ENCODE measurements at places on chromosomes 11 and 22. TPM values are rescaled to one million over a fixed set of nuclear protein-coding genes. Genes with fewer than 3 reads are reported as not detected.

GRCh38 chr22:41175546-41175945, 29.6 kb upstream of the L3MBTL2 start:
- no peaks in the 10 kb centered on the region for H3K27me3 ChIP-seq
- peaks cover 15% of the 10 kb centered on the region for H3K4me1 ChIP-seq
- H3K4me3 ChIP-seq, result no peak overlapping the region
- DNase-seq, result no peak
- H3K36me3 ChIP-seq, result peaks cover 9% of the 10 kb centered on the region

DNA sequence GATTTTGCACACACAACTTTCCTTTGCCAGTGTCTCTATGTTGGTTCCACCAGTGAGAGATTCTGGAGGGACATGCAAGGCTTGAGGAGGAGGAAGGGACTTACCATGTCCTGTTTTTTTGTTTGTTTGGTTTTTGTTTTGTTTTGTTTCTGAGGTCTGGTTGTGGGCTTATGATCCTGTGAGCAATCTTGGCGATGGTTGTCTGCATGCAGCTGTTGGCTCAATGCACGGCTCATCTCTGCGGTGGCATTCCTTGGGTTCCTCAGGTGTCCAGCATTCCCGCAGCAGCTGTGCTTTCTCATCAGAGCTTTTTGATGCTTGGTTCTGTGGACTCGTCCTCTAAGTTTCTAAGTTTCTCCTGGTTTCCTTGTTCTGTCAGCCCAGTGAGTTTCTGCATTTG, 4.8 kb upstream of the NNMT start:
- H3K27me3 ChIP-seq, result no peaks in the 10 kb centered on the region
- H3K36me3 ChIP-seq, result no peaks in the 10 kb centered on the region
- peak overlapping the region; percentile 34 for H3K4me3 ChIP-seq
- peaks cover 50% of the 10 kb centered on the region for H3K4me1 ChIP-seq
- DNase-seq, result no peak

- no peak for DNase-seq
- H3K27me3 ChIP-seq, result no peaks in the 10 kb centered on the region
- H3K36me3 ChIP-seq, result no peaks in the 10 kb centered on the region
- peaks cover 55% of the 10 kb centered on the region for H3K4me1 ChIP-seq
- H3K4me3 ChIP-seq, result no peak overlapping the region
Observed at GRCh38 chr11:34446386-34446785, 7.7 kb downstream of the CAT start.

DNA sequence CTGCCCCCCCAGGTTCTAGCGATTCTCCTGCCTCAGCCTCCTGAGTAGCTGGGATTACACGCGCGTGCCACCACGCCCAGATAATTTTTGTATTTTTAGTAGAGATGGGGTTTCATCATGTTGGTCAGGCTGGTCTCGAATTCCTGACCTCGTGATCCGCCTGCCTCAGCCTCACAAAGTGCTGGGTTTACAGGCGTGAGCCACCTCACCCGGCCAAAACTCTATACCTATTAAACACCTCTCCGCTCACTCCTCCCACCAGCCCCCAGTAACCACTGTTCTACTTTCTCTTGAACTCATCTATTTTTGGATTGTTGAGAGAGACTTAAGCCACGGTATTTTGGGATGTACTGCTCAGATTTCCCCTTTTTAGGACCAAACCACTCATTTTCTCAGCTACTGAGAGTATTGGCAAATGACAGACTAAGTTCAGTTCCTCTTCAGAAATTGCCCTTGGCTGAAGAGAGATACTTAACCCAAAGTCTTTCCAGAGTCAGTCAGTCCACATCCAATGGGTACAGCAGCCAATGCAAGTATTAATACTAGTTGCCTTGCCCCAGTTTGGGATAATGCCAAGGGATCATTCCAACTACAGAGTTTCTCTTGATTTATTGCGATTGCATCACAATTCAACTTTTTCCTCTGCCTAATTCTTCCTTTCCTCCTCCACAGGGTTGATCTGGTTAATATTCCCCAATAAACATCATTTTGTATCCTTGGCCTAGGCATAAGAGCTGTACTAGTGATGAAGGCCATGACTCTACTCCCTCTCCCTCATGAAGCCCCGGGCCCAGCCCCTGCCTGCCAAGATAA, 36.8 kb upstream of the CSTF3 start:
- no peaks in the 10 kb centered on the region for H3K4me1 ChIP-seq
- no peak overlapping the region for H3K4me3 ChIP-seq
- no peaks in the 10 kb centered on the region for H3K36me3 ChIP-seq

DNA sequence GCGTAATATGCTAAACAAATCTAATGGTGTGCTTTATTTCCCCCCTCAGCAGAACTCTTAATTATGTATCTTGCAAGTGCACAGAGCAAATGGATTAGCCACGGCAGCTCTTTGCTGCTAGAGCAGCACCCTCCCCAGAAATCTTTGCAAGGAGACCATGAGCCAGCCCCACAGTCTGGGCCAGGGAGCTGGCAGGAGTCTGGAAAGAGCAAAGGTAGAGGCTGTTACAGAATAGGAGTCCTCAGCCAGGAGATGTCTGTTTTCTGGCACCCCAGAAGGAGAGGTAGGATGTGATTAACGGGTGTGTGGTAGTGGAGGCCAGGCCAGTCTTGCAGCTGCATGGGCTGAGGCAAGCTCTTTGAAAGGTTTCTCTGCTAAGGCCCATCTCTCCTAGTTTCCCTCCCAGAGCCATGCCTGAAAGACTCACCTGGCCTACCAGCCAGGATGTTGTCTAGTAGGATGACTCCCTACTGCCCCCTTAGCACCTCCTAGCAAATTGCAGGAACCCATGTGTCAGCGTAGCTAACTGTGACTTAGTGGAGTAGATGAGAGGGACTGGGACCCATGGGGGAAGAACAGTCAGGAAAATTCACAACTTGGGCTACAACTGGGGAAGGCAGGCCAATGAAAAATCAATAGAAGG, 557.2 kb downstream of the BUD13 start:
- H3K4me3 ChIP-seq, result no peak overlapping the region
- no peak overlapping the region for H3K27ac ChIP-seq
- peaks cover 6% of the 10 kb centered on the region for H3K27me3 ChIP-seq
- no peaks in the 10 kb centered on the region for H3K4me1 ChIP-seq
- DNase-seq, result no peak

- H3K27me3 ChIP-seq, result no peaks in the 10 kb centered on the region
- peaks cover 57% of the 10 kb centered on the region for H3K4me1 ChIP-seq
- H3K36me3 ChIP-seq, result no peaks in the 10 kb centered on the region
- H3K27ac ChIP-seq, result no peak overlapping the region
Observed at GRCh38 chr22:31340360-31340759, 5.8 kb downstream of the PATZ1 start.

- no peaks in the 10 kb centered on the region for H3K36me3 ChIP-seq
- H3K27me3 ChIP-seq, result no peaks in the 10 kb centered on the region
- DNase-seq, result no peak
- H3K4me1 ChIP-seq, result peaks cover 25% of the 10 kb centered on the region
- H3K4me3 ChIP-seq, result no peak overlapping the region
Observed at GRCh38 chr11:57278721-57279095, 41.7 kb upstream of the APLNR start.

DNA sequence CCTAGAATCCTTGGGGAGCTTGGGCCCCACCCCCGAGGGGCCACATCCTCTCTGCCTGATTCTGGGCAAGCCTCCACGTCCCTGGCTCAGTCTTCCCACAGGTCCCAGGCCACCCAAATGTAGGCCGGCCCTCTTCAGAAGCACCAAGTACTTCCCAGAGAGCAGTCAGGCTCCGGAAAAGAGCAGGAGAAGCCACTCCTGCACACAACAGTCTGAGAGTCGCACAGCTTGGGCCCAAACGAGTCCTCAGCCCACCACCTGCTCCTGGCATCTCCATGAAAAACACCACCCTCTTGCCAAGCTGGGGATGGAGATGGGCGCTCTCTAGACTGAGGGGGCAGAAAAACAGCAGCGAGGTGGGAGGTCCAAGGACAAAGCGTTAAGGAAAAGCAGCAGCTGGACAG, 15.4 kb downstream of the EHD1 start:
- peak; percentile 82 for DNase-seq
- H3K27ac ChIP-seq, result peak overlapping the region; percentile 87
- no peaks in the 10 kb centered on the region for H3K27me3 ChIP-seq
- peaks cover 96% of the 10 kb centered on the region for H3K4me1 ChIP-seq

DNA sequence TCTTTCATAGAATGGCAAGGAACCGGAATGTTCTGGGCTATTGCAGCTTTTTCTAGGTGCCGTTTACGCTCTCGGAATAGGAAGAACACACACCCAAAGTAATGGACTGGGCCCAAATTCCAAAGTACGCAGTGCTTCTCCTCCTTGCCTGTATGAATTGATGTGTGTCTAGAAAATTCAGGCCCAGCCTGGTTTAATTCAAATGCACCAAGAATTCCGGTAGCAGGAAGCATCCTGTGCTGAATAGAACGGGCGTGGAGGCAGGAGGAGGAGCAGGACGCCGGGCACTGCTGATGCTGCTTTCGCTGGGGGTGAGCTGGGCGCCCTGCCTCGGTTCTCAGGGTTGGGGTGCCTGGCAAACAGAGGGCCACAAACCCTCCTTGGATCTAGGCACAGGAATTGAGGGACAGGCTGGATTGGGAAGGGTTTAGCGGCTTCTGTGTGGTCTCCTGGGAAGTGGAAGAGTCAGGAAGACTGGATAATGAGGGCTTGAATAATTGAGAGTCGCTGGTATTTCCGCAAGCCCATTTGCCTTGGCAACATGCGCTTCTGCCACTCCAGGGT, 2.0 kb downstream of the PARVB start:
- H3K27ac ChIP-seq, result peak overlapping the region; percentile 93
- H3K36me3 ChIP-seq, result no peaks in the 10 kb centered on the region
- peaks cover 84% of the 10 kb centered on the region for H3K4me1 ChIP-seq
- no peaks in the 10 kb centered on the region for H3K27me3 ChIP-seq
- peak overlapping the region; percentile 74 for H3K4me3 ChIP-seq

DNA sequence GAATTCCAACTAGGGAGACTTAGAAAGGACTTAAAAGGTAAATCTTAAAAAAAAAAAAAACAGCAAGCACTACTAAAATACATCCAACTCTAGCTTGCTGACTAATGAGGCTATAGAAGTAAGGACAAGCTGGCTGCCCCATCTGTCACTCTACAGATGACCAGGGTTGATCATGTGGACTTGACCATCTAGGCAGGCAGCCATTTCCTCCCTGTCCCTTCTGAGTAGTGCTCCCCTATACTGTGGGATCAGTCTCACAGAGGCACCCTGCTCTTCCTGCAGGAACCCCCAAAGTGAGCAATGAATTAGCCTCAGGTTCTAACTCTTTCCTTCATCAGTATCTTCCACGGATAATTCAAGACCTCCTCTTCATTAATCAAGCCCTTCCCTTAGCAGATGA, 12.3 kb downstream of the SLC1A2 start:
- no peaks in the 10 kb centered on the region for H3K36me3 ChIP-seq
- H3K4me1 ChIP-seq, result no peaks in the 10 kb centered on the region
- no peak overlapping the region for H3K4me3 ChIP-seq
- DNase-seq, result no peak

DNA sequence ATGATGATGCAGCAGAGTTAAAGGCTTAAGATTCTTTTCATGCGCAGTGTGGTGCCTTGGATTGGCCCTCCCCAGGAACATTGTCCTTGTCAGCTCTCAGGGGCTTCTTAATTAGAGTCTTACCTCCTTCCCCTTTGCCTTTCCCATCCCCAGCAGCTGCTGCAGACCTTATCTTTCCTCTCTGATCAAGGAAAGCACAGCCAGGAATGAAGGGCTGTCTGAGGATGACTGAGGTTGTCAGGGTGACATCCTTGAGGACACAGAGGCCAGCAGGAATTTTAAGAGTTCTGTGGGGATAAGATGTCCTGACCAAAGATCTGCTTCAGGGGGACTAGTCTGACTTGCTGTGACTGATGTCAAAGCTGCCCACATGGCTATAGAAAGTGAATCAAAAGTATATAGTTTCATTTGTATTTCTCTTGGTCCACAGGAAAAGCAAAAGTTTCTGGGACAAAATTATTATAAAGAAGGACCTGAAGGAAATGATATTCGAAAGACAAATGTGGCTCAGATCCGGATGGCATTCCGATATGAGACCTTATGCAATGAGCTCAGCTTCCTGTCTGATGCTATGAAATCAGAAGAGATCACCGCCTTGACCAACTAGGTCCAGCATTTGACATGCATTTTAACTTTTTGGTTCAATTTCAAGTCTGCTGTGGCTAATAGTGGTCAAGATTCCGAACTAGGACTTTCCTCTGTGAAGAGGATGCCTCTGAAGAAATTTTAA, 35.5 kb downstream of the RNF141 start:
- H3K36me3 ChIP-seq, result no peaks in the 10 kb centered on the region
- DNase-seq, result no peak
- no peak overlapping the region for H3K4me3 ChIP-seq
- no peaks in the 10 kb centered on the region for H3K27me3 ChIP-seq

DNA sequence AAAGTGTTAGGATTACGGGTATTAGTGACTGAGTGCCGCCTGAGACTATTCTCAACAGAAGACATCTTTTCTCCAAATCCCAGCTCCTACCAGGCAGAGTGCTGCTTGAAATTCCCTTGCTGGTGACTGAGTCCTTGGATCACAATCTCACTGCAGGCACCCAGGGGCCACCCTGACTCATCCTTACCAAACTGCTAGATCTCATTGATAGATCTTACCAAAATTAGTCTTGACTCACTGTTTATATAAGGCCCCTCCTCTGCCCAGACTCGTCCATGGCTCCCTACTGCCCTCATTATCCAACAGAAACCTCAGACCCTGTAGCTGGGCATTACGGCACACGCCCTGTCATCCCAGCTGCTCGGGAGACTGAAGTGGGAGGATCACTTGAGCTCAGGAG, 14.7 kb downstream of the TBC1D10A start:
- no peaks in the 10 kb centered on the region for H3K36me3 ChIP-seq
- no peak for DNase-seq
- H3K4me1 ChIP-seq, result peaks cover 100% of the 10 kb centered on the region
- no peak overlapping the region for H3K4me3 ChIP-seq
- peak overlapping the region; percentile 84 for H3K27ac ChIP-seq
- H3K27me3 ChIP-seq, result no peaks in the 10 kb centered on the region

DNA sequence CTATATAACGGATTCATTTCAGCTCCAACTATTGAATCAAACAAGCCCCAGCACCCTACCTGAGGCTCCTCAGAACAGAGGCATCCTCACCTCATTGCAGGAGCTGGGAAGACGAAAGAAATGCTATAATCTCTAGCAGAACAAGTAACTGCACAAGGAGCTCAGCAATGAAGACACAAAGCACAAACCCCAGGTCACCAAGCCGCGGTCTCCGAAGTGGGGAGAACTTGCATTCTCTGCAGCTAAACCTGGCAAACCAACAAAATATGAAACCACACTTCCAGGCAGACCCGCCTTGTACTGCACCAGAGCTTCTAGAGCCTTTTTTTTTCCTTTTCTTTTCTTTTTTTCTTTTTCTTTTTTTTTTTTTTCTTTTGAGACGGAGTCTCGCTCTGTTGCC, 21.8 kb upstream of the CD5 start:
- H3K36me3 ChIP-seq, result no peaks in the 10 kb centered on the region
- H3K4me3 ChIP-seq, result no peak overlapping the region
- H3K27me3 ChIP-seq, result peaks cover 20% of the 10 kb centered on the region
- H3K4me1 ChIP-seq, result peaks cover 16% of the 10 kb centered on the region
- DNase-seq, result no peak

- peak; percentile 6 for DNase-seq
- no peaks in the 10 kb centered on the region for H3K36me3 ChIP-seq
- H3K27ac ChIP-seq, result no peak overlapping the region
- H3K4me3 ChIP-seq, result peak overlapping the region; percentile 86
Observed at GRCh38 chr11:30583476-30584280, 2.5 kb downstream of the MPPED2 start.

The CARNS1 gene
- 10.5 TPM for total RNA-seq

The TTLL1 gene
- total RNA-seq, result 12.5 TPM

The OR2AG2 gene
- total RNA-seq, result not detected

The XBP1 gene
- 71.7 TPM for total RNA-seq

The MS4A4E gene
- 3.0 TPM for total RNA-seq

The KDM4D gene
- 1.1 TPM for total RNA-seq

The HORMAD2 gene
- total RNA-seq, result not detected

The MFNG gene
- total RNA-seq, result 10.2 TPM

The ADAMTS8 gene
- 1.00 TPM for total RNA-seq

The CRYBB2 gene
- total RNA-seq, result not detected

The PANX3 gene
- total RNA-seq, result not detected

The OMP gene
- total RNA-seq, result not detected
